ENCODE measurements at places on chromosomes 11 and 22.

DNA sequence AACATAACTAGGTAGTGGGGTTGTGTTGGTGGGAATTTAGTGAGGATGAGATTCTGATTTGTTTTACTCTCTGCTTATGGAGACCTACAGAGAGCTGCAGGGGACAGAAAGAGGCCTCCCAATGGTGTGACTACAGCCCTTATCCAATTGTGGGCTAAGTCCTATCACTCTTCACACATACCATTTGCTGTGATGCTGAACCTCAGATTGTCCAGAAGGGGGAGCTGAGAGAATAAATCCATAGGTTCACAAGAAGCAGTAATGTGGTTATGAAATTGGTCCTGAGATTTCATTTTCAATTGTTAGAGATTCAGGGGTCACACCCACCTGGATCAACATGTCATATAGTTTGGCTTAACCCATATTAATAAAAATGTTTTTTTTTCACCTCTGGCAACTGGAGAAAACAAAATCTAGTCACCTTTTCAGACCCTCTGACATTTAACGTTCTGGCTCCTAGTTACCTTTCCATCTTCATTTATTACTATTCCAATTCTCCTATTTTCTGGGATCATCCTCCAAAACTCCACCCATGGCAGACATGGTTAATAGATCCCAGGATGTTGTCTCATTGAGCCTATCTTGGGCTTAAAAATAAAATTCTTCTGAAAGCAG is 53.3 kb upstream of the PTPN5 start:
- no peak for DNase-seq

DNA sequence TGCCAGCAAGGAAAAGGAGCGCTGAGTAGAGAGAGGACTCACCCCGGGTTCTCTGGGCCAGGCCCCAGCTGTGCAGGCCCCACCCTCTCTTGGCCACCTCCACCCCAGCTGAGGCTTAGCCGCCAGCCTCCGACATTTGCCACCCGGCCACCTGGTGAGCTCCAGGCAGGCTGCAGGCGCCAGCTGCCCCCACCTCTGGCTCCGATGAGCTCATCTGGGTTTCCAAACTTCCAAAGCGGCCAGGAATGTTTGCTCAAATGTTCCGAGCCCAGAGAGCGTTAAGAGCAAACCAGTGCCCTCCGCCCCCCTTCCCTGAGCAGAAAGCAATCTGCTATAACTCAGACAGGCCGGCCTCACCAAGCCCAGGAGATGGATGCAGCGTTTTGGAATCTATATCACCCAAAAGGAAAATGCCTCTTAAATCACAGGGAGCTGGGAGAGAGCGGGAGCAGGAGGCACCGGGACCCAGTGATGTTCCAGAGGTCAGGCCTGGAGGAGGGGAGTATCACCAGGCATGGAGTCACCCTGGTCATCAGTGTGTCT is 9.1 kb upstream of the MN1 start:
- DNase-seq: no peak

- no peak for DNase-seq
Observed at GRCh38 chr22:46432164-46433068, 96.9 kb downstream of the TRMU start.

GRCh38 chr11:75430714-75431532 is 2.1 kb downstream of the KLHL35 start:
- DNase-seq: no peak

DNA sequence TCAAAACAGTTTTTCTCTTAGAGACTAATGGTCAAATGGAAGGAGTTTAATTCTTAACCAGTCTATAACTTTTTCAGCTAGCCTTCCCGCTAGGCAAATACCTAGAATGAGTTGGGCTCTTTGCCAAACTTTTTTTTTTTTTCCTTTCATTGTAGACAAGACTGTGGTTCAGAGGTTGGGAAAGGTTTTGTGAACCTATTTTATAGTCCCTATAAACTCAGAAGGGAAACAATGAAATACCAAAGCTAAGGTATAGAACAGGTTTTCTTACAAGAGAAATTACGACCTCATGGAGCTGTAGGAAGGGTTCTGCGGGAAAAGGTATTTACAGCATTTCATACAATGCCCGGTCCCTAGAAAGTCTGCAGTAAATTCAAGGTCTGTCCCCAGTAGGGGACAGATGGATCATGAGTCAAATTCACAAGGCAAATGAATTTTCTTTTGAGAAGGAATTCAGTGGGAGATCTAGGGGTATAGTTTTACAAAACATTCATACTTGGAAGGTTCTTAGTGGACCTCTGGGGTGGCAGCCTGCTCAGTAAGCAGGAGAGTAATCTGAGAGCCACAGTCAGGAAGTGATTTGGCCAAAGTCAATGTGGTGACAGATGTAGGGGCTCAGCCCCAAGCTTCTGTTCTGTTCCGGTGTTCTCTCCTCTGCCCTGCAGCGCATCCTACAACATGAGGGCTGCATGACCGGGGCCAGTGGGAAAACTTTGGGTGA is 146.8 kb downstream of the DBX1 start:
- DNase-seq: no peak

DNA sequence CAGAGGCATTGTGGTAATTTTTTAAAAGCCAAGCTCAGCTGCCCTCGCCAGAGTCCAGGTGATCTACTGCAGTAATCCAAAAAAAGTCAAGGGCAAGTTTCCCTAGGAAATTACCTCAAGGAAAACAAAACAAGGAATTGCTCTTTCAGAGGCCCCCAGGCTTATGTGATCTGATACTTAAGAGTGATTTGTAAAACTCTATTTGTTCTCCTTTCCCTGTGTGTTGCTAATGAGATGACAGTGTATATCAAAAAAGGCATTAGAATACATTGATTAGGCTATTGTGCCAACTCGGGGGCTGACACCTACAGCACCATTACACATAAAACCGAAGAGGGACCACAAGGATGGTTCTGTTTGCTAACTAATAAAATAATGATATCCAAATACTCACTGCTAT is 44.5 kb upstream of the CHRM4 start:
- no peak for DNase-seq

- no peak for DNase-seq
Observed at GRCh38 chr11:114832532-114833125, 154.3 kb downstream of the NXPE2 start.

DNA sequence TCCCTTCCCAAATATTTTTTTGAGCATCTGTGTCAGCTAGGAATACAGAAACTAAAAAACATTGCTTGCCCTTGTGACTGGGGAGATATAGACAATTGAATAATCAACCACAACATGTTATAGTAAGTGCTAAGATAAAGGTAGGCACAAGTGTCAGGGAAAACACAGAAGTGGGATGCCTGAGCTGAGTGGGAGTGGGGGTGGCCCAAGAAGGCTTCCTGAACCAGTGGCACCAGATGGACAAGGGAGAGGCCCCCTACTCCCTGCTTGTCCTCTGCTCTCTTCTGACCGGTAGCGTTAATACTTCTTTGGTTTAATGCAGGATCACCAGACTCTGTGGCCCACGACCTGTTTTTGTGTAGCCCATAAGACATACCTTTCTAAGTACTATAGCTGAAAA is 48.8 kb downstream of the PACS1 start:
- DNase-seq: no peak

GRCh38 chr11:10752061-10752460 is 1.0 kb downstream of the CTR9 start:
- DNase-seq: no peak

DNA sequence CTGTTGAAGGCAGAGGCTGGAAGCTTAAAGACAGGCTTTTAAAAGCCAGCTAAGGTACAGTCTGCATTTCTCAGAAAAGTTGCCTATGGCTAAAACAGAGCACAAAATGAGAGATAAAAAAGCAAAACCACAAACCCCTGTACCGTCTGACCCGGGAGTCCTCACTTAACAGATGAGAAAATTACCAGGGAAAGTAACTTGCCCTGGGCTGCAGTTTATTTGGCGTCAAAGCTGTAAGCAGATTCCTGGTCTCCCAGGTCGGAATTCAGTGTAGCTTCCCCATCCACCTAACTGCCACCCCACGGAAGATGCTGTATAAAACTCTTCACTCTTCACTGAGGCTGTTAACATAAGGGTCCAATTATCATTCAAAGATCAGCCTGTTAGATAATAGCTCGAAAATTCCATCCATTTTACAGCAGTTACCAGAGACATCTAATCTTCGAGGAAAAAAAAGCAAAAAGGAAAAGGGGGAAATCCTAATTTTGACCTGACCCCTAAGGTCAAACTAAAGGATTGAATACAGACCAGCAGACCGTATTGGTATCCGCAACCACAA is 1.5 kb downstream of the TCF20 start:
- DNase-seq: no peak

- no peak for DNase-seq
Observed at GRCh38 chr11:79425463-79425862, 15.4 kb downstream of the TENM4 start.

DNA sequence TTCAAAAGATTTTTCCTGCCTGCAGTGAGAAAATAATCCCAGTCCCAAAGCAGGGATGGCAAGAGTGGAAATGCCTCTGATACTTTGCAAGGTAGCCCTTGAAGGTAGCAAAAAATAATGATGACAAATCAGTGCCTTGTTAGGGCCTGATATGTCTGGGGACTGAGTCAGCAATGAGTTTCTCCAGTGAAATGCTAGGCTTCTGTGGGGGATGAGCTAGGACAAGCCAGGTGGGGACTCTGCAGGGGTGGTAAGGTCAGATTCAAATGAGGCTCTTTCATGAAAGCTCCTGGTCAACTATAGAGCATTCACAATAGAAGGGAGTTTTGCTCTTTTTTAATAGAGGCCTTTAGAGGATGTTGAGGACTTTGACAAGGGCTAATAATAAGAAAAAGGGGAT is 77.7 kb downstream of the ME3 start:
- no peak for DNase-seq

DNA sequence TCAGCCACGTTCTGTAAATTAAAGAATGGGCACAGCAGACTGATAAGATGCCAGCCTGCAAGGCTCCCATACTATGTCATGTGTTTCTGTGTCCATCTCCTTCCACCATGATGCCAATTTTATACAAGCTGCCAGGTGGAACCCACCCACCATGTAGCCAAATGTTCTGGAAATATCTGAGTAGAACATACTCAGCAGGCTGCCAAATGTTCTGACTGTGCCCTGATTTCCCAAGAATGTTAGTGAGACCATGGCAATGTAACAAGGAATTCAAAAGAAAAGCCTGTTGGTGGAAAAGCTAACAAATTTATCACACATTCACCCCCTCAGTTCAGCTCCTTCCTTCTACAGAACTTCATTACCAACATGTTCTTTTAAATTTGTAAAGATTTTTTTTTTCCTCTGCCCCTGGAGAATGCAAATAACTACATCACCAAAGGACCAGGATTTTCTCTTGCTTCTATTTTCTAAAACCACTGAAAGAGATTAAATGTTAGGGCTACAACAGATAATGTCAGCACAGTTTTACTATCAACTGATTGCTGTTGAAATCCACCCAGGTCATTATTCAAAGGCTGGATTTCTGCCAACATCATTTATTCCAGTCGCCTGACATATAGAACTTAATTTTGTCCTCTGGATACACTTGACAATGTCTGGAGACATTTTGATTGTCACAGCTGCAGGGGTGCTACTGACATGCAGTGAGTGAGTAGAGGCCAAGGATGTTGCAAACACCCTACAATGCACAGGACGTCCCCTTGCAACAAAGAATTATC is 3.1 kb downstream of the DMC1 start:
- DNase-seq: no peak

GRCh38 chr11:116193321-116194131 is 579.3 kb downstream of the BUD13 start:
- no peak for DNase-seq

- DNase-seq: no peak
Observed at GRCh38 chr11:65077451-65077850, 6.4 kb downstream of the CDCA5 start.

DNA sequence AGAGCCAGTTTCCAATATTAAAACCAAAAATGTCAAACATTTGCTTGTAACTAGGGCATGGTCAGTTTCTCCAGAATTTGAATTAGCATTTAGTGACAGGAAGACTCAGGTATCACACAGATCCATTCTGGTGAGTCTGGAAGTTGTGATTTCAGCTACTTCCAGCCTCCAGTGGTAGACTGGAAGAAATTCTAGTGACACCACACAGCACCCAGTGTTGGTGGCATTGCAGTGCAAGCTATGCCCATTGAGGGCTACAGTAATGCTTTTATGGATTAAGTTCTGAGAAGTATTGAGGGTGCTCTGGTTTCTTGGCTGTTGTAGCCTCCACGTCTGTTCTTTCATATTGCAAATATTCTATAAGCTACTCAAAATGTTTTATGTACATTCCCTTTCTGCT is 31.4 kb upstream of the MMP20 start:
- no peak for DNase-seq

DNA sequence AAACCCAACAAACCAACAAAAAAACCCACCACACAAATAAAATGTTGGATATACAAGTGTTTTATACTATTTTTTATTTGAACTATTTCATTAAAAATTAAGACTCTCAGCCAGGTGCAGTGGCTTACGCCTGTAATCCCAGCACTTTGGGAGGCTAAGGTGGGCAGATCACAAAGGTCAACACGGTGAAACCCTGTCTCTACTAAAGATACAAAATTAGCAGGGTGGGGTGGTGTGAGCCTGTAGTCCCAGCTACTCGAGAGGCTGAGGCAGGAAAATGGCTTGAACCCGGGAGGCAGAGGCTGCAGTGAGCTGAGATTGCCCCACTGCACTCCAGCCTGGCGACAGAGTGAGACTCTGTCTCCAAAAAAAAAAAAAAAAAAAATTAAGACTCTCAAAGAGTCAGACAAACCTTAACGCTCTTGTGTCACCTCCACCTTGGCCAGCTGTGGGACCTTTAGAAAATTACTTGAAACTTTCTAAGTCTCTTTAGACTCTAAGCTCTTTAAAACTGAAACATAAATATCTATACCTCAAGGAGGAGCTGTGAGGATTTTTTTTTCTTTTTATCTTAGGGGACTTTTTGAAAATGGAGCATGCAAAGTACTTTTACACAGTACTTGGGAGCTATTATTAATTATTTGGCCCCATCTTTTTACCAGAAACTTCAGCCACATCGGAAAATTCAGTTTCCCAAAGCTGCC is 68.4 kb upstream of the CLNS1A start:
- DNase-seq: no peak

DNA sequence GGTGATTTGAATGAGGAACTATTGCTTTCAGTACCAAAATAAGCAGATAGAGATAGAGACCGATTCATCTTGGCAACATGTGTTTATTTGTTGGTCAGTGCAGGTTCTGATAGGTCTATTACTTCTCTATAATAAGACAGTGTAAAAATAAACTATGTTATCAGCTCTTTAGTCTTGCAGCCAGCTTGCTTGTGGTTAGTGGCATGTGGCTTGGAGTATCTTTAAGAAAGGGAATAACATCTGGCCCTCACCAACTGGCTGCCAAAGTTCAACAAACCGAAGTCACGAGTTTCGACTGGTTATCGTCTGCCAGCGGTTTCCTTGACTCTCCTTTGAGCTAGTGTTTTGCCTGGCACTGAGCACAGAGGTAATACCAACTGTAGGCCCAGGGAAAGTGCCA is 71.8 kb downstream of the CTTN start:
- DNase-seq: no peak

Measured in stimulated activated CD8-positive, alpha-beta memory T cell treated with anti-CD3 and anti-CD28 coated beads, Interleukin-4, amount 100 ng/mL, for 1 hour (primary cell).